ENCODE measurements at places on chromosomes 13 and 19.

DNA sequence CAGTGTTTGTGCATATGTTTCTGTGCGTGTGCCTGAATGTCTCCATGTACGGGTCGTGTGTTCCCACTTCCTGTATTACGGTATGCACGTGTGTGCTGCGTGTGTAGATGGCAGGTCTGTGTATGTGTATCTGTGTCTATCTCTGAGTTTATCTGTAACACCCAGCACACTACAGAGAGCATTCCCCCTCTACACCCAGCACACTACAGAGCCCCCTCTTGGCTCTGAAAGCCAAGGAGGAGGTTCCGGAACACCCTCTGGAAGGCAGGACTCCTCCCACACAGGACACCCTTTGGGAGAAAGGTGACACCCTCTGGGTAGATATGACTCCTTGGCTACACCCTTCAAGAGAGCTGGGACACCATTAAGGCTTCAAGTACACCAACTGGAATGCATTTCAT lies 2.1 kb upstream of the ERFL start:
- no peak for DNase-seq

GRCh38 chr19:55176076-55176475 lies 4.0 kb downstream of the SYT5 start:
- DNase-seq = no peak

DNA sequence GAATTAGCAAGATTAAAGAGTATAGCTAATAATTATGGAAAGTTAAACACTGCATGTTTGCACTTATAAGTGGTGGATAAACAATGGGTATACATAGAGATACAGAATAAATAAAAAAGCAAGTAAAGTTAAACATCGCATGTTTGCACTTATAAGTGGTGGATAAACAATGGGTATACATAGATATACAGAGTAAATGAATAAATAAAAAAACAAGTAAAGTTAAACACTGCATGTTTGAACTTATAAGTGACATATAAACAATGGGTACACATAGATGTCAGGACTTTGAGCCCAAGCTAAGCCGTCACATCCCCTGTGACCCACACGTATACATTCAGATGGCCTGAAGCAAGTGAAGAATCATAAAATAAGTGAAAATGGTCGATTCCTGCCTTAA lies 1533.3 kb upstream of the SPRY2 start:
- DNase-seq = no peak

DNA sequence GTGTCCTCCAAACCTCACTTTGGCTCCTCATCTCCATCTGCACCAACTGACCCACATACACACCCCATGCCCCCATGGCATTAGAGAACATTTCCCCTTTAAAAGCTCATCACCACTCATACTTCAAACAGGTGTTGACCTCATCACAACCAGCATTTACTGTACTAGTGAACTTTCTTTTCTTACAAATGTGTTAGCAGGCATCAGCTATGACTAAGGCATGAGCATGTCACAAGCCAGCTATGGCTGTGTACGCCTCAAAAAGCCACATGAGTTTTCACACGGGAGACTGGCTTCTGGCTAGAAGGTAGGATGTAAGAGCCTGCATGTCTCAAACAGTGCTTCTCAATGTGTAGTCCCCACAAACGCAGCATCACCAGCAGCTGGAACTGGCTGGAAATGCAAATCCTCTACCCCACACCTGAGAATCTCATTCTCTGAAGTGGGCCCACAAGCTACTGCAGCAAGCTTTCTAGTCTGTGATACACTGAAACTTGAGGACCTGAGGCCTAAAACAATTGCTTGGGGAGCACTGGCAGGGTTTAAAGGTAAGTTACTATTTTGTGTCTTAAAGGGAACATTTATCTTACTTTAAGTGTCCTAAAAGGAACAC lies 66.8 kb downstream of the TUBGCP3 start:
- DNase-seq = no peak

DNA sequence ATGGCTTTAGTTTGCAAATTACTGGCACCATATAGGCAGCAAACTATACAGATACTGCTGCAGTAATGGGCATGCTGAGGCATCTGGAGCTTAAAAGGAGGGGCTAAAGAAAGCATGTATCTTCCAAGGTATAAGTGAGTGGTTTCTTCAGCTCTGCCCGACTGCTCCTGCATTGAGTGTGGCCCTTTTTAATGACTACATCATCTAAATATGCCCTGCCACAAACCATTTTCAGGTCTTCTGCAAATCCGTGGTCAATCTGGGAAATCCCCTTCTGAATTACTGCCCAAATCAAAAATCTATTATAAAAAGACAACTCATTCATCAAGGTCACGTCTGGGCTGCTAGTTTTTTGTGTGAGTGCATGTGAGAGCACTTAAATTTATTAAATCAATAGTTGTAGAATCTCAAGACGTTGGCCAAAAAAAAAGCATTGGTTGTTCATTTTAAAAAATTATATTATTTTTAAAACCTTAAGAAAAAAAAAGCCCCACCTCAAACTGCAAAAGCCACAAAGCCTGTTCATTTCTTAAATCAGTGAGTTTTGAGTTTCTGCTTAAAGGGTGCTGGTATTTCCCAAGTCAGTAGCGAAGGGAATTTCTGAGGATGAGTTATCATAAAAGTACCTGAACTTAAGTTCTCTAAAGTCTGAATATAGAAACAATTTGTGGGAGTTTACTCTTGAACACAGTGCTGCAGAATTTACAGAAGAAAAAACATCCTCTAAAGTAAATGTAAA lies 16.3 kb downstream of the LCP1 start:
- DNase-seq = no peak

GRCh38 chr13:48161530-48162179 lies 66.8 kb upstream of the MED4 start:
- no peak for DNase-seq

- DNase-seq = no peak
Measured at GRCh38 chr13:30608364-30608763, 9.4 kb upstream of the USPL1 start.

DNA sequence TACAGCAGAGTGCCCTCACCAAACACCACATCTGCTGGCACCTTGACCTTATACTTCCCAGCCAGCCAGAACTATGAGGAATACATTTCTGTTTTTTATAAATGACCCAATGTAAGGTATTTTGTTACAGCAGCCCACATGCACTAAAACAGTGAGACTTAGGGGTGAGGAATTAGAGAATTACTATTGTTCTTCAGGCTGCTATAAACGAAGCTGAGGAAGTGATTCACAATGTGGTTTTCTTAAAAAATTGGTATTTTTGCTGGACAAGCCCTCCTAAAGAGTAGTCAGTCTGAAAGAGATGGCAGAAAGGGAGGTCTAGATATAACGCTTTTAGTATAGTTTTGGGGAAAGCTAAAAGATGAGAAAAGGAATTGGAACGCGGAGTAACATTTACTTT lies 101.0 kb downstream of the SLITRK6 start:
- DNase-seq = no peak

GRCh38 chr19:51807111-51807701 lies 12.2 kb downstream of the FPR3 start:
- DNase-seq = no peak

GRCh38 chr19:19366434-19367396 lies 38.8 kb upstream of the GATAD2A start:
- DNase-seq = peak; percentile 79

DNA sequence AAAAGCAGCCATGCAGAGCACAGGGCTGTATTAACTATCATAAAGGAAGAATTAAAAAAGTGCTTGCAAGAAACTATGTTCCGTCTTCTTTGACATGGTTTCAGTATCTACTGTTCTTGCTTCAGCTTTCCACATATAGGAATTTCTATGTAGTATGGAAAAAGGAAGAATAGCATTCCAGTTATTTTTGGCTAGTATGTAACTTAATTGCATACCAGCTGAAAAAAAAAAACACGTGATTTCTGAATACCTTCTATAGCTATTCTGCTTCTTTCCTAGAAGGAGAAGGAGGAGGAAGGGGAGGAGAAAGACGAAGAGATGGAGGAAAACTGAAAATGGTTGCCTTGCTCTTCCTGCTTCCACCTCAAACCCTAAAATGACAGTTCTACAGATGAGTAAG lies 619.0 kb downstream of the KCTD12 start:
- no peak for DNase-seq

GRCh38 chr13:40553356-40553755 lies 113.1 kb downstream of the FOXO1 start:
- no peak for DNase-seq

GRCh38 chr13:30240608-30241007 lies 66.7 kb downstream of the KATNAL1 start:
- no peak for DNase-seq

GRCh38 chr13:48491423-48492095 lies 41.3 kb downstream of the RCBTB2 start:
- DNase-seq = no peak

- DNase-seq = no peak
Measured at GRCh38 chr19:55424518-55424917, 16.9 kb upstream of the UBE2S start.

DNA sequence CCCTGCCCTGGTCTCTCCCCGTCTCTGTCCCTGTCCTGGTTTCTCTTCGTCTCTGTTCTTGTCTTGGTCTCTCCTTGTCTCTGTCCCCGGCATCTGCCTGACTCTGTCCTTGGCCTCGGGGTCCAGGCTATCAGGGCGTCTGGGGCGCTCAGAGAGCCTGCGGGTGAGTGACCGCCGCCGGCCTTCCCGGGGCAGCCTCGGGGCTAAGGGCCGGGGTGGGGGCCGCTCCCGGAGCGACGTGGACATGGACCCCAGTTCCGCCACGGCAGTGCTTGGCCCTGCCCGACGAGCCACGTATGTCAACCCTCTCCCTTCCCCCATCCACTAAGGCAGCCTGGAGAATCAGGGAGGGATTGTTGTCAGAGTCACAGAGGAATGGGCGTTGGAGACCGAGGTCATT lies 14.8 kb downstream of the ARHGEF1 start:
- no peak for DNase-seq

DNA sequence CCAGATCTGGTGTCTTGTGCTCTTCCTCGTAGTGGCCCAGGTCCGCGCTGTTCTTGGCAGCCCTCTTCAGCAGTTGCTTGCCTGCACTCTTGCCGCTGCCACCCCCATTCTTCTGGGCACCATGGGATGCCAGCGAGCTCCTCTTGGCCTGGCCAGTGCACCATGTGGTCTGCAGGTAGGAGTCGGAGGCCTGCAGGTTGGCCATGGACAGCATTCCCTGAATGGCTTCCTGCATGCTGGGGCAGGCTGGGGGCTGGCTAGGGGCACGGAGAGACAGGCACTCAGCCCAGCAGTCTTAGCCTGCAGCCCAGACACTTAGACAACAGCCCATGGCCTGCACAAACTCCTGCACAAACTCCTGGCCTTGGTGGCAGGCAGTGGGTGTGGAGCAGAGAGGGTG lies 234.9 kb downstream of the TUBA3C start:
- no peak for DNase-seq

DNA sequence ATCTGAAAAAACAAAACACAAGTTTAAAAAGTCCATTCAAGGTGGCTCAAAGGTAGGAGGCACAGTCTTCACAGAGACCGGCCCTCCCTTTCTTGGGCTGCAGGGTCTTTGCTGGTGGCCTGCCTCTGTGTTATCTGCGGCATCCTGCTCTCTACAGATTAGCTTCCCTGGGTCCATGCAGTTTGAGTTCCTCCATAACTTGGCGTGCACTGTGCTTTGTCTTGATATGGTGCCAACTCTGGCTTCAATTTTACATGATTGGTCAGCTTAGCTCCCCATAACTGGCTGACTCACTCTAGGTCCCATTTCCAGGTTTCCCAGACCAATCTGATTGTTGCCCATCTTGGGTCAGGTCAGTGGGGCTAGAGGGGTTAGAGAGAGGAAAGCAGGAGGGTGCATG lies 41.8 kb downstream of the TPT1 start:
- no peak for DNase-seq

- DNase-seq = no peak
Measured at GRCh38 chr13:75263741-75264407, 218.1 kb downstream of the TBC1D4 start.

- no peak for DNase-seq
Measured at GRCh38 chr13:77907666-77908341, 10.8 kb downstream of the EDNRB start.

DNA sequence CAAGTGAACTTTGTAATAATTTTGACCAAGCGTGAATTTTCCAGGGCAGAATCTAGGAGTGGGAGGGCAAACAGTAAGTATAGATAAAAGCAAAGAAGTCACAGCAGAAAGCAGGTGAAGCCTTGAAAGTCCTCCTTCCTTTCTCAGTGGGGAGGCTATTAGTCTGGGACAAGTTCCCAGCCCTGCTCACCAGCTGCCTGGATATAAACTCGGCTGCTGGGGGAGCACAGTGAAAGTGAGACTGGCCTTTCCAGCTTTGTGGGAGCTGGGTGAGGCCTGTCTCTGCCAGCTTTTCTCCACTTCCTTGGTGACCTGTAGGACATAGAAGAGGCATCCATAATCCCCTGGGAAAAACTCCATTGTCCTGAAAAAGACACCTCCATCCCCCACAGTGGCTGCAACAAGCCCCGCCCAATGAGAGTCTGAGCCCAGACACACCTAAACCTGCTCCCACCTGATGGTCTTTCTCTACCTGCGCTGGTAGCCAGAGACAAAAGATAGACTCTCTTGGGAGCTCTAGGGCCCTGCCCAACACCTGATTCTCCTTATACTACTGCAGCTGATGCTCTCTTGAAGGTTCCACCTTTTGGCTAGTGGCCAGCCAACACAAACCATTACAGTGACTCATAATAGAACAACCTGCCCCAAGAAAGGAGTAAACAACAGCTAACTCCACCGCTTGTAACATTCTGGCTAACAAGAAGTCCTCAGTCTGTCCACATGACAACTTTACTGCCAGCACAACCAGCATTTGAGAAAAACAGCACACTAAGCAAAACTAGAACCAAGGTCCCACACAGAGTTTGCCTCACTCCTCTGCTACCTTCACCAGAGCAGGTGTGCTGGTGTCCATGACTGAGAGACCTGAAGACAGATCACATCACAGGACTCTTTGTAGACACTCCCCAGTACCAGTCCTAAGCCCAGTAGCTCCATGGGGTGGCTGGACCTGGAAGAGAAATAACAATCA lies 252.2 kb upstream of the SLITRK6 start:
- no peak for DNase-seq

GRCh38 chr13:89846926-89847585 lies 1500.4 kb upstream of the MIR17HG start:
- no peak for DNase-seq

GRCh38 chr19:57789288-57789687 lies 19.8 kb downstream of the ZNF586 start:
- DNase-seq = no peak

GRCh38 chr13:109844396-109844795 lies 58.0 kb upstream of the IRS2 start:
- no peak for DNase-seq

DNA sequence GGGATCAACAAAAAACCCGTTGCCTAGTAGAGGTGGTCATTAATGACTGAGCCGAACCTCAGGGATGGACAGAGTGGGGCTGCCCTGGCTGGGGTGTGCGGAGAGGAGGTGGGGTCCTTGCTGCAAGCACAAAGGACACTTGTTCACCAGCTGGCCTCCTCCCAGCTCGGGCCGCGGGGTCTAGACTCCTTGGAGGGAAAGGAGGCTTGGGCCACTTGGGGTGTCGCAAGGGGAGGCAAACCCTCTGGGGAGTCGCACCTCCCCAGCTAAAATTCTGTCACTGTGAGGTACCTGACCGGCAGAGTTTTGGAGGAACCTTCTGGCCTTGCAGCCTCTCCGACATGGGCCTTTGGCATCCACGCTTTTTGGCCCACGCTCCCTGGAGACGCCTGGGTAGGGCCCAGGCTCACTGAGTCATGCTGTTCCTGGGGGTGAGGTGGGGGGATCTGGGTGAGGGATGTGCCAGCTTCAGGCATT lies 8.2 kb downstream of the KLHL26 start:
- no peak for DNase-seq
